ENCODE measurements at places on chromosomes 3 and 15.

DNA sequence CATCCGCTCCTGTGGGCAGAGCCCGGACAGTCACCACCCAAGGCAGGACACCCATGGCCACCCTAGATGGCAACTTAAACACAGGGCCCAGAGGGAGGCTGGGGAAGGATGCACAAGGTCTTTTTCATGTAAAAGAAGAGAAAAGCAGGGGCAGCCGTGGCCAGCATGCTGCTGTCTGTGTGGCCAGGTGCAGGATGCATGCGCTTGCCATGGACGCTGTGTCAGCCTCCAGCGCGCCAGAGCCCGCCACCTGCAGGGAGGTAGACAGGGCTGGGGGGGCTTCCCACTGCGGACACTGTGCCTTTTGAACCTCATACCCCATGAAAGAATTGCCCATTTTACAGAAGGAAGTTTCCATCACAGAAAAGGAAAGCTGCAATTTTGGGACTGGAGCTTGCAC is 18.2 kb downstream of the UROC1 start:
- no peak for DNase-seq

GRCh38 chr3:120170223-120170622 is 76.0 kb upstream of the GSK3B start:
- no peak for DNase-seq

- DNase-seq, result no peak
Observed at GRCh38 chr15:93478947-93479346, 389.9 kb upstream of the RGMA start.

GRCh38 chr3:46946856-46947545 is 29.5 kb downstream of the CCDC12 start:
- peak; percentile 88 for DNase-seq

DNA sequence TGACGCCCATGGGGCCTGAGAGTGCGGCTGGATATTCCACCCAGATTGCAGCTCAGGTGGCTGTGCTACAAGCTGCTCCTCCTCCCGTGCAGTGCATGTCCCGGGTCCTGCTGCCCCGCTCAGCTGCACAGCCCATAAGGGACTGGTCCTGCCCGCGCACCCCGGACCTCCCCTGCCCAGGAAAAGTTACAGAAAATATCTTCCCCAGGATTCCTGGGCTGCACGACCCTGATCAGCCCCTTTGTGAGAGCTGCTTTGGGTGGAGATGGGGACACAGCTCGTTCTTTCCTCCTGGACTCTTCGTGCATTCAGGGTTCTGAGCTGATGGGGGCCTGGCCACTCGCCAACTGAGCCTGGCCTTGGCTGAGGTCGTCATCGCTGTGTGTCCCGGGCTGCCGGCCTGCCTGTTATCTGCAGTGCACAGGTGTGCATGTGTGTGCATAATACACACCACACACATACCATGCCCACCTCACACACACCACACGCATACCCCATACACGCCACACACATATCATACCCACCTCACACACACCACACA is 28.8 kb downstream of the APBA2 start:
- DNase-seq, result peak; percentile 76

- no peak for DNase-seq
Observed at GRCh38 chr3:27716309-27716708, 5.8 kb downstream of the EOMES start.

DNA sequence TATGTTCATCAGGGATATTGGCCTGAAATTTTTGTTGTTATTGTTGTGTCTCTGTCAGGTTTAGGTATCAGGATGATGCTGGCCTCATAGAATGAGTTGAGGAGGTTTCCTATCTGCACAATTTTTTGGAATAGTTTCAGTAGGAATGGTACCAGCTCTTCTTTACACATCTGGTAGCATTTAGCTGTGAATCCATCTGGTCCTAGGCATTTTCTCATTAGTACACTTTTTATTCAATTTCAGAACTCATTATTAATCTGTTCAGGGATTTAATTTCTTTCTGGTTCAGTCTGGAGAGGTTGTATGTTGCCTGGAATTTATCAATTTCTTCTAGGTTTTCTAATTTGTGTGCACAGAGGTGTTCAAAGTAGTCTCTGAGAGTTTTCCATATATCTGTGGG is 57.0 kb downstream of the STRIT1 start:
- DNase-seq, result no peak

GRCh38 chr3:170278627-170279026 is 56.4 kb downstream of the PRKCI start:
- DNase-seq, result no peak

GRCh38 chr3:147184794-147185193 is 221.5 kb downstream of the ZIC4 start:
- DNase-seq, result no peak

GRCh38 chr15:41789662-41790061 is 15.4 kb downstream of the MAPKBP1 start:
- DNase-seq, result no peak

- DNase-seq, result no peak
Observed at GRCh38 chr3:44028-44676, 152.4 kb upstream of the CHL1 start.

All from hematopoietic multipotent progenitor cell treated with erythropoietin and hydrocortisone succinate and interleukin-3 and kit ligand, for 8 days (in vitro differentiated cells).